ENCODE measurements at places on chromosomes 12 and 14.

DNA sequence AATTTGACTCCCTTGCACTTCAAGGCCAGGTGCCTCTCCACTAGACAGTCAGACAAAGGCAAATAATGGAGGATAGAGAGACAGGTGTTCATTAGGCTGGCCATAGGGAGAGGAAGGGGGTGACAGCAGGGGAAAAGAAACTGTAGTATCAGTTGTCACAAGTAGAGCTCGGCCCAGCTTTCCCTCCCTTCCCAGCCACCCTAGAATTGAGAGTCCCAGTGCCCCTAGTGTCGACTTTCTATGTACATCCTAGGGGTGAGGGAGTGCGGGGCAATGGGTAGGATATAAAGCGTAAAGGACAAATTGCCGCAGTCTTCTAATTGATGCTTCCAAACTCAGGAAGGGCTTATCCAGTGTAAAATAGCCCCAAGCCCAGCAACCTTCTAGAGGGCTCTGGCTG is 39.0 kb downstream of the BAZ2A start:
- peak; percentile 86 for DNase-seq

DNA sequence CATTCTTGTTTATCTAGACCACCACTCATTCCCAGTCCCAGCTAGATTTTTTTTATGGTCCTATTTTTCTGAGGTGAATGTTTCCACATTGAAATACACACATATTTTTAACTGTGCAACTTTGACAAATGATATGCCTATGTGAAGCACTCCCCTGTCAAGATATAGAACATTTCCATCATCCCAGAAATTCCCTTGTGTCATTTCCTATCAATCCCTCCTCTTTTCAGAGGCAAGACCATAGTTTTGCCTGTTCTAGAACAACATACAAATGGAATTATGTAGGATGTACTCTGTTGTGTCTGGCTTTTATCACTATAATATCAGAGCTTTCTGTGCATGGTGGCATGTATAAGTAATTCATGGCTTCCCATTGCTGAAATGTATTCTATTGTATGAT is 32.7 kb downstream of the TMEM19 start:
- no peak for DNase-seq

DNA sequence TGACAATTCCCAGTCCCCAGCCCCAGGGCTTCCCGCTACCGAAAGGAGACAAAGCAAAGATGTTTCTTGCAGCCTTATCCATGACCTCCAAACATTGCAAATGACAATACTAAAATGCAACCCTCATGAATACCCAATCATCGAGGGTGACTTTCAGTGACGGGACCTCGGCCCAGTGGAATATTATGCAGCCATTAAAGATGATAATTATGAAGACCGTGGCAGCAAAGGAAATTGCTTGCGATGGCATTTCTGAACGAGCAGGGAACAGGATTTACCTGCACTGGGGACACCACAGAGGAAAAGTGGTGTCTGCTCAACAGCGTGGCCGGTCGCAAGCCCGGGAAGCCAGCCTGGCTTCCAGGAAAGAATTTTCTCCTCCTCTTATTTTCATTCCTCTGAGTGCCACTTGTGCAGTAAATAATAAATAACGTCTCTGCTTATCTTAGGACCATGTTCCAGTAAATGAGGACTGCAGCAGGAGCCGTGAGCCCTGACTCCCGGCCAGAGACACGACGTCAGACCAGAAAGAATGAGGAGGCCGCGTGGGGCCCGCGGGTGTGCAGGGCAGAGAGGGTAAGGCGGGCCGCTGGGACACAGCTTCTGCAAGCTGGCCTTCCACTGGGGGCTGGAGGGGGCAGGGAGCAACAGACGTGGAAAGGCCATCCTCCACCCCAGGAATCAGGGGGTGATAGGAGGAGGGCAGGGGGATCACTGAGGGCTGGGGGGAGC is 6.6 kb downstream of the C14orf180 start:
- DNase-seq = no peak

GRCh38 chr14:74858022-74858421 is 17.9 kb downstream of the PROX2 start:
- no peak for DNase-seq

GRCh38 chr12:47955059-47955458 is 8.3 kb upstream of the TMEM106C start:
- no peak for DNase-seq

DNA sequence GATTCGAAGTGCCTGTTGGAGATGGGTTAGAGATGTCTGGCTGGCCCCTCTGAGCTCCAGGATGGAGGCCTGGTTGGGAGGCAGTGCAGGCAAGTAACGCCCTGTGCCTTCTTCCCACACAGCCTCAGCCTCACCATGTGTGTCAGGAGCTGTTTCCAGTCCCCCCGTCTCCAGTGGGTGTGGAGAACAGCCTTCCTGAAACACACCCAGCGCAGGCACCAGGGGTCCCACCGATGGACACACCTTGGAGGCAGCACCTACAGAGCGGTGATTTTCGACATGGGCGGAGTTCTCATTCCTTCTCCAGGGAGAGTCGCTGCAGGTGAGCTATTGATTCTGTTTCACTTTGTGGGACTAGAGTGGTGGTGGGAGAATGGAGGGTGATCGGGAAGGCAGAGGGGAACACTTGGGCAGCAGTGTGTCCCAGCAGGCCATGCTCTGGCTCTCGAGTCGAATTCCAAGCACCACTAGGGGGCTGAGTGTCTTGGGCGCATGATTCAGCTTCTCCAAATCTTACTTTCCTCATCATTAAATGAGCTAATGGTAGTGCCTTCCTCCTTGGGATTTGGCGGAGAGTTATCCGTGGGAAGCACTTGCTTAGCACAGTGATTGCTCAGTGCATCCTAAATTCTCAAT is 6.8 kb downstream of the ACAD10 start:
- DNase-seq = no peak

DNA sequence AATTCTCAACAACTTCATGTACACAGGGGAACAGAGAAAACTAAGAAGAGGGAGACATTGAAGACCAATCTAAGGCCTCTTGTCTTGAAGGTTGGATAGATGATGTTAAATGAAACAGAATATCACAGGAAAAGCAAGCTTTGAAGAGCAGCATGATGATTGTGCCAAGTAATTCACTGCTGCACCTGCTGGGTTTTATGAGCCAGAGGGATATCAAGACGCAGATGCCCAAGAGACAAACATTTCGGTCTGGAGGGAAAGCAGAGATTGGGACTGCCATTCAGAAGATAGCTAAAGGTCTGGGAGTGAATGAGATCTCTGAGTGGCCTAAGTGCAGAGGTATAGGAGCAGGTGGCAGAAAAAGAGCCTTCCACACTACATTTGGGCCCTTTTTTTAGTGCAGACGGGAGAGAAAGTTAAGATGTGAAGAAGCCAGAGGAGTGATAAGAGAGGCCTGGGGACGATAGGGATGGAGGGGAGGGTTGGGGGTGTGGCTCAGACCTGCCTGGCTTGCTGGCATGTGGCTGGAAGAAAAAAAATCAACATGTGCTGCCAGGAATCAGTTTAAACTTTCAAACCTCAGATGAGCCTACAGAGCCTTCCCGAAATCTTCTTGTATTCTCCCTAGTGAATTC is 200.6 kb downstream of the AEBP2 start:
- peak; percentile 32 for DNase-seq

- DNase-seq = no peak
Measured at GRCh38 chr12:122102331-122102730, 23.8 kb downstream of the MLXIP start.

DNA sequence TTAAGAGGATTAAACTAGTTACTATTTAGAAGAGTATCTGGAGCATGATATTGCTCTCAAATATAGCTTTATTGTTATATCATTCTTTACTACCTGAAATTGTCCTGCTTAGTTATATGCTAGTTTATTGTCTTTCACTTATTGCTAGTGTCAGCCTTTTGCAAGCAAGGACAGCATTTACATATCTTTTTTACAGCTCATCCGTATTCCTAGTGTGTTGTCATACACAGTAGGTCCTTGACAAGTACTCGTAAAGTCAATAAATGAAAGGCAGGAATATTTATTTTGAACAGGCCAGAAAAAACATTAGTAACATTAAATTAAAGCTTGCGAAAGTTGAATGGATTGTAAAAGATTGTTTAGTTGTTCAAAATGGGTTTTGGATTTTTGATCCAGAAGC is 35.0 kb downstream of the CRADD start:
- no peak for DNase-seq

DNA sequence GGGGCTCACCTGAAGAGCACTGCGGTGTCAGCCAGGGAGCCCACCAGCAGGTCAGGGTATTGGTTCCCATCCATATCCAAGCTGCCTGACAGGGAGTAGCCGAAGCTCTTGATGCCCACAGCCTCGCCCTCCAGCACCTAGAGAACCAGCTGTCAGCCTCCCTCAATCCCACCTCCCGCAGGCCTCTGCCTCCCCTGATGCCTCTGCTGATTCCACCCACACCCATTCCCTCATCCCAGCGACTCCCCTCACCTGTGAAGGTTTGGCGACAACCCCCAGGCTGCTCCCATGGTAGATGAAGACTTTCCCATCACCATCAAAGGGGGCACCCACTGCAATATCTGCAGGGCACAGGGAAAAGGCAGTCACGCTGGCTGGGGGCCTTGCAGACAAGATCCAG is 10.0 kb downstream of the ITGA7 start:
- DNase-seq = no peak

- DNase-seq = no peak
Measured at GRCh38 chr14:23054000-23054811, 3.1 kb downstream of the CDH24 start.

DNA sequence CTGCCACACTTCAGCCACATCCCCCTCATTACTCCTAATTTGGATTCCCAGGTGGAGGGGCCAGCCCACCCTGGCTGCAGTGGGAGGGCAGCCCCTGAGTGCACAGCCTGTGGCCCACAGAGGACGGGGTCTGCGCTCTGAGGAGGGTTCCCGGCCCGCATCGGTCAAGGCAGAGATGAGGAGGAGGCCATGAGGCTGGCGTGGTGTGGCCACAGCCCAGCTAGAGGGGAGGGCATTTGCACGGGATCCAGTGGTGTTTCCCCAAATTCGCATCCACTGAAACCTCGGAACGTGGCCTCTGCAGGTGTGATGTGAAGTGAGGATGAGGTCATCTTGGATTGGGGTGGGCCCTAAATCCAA is 38.1 kb upstream of the FBRSL1 start:
- DNase-seq = no peak

GRCh38 chr12:47234576-47235141 is 154.9 kb upstream of the AMIGO2 start:
- peak; percentile 26 for DNase-seq

DNA sequence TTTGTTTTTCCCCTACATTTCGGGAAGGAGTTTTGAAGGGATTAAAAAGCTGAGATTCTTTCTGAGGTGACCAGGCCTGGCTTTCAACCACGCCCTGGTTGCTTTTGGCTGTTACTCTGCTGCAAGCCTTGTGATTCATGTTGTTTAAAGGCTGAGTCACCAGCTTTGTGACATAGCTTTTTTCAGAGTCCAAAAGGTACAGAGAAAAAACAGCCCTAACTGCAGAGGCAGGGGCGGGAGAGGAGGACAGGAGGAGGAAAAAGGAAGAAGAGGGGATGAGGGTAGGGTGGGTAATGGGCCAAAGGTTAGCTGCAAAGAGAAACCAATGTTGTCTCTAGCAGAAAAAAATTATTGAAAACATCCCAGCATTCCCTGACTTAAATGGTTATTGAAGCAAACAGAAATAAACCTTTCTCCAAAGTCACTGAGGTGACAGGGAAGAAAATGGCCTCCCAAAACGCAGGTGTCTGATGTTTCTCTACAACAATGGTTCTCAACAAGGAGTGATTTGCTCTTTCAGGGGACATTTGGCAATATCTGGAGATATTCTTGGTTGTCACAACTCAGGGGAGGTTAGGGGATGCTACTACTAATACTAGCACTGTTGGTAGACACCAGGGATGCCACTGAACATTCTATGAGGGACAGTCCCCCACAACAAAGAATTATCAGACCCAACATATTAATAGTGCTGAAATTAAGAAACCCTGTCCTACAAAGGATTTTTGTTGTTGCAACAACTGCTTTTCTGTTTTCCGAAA is 2.1 kb upstream of the UBC start:
- DNase-seq = no peak

Data from NCI-H2029 treated with DMSO at 0.1 percent for 48 hours (cell line).